ENCODE measurements at places on chromosomes 4 and X.

DNA sequence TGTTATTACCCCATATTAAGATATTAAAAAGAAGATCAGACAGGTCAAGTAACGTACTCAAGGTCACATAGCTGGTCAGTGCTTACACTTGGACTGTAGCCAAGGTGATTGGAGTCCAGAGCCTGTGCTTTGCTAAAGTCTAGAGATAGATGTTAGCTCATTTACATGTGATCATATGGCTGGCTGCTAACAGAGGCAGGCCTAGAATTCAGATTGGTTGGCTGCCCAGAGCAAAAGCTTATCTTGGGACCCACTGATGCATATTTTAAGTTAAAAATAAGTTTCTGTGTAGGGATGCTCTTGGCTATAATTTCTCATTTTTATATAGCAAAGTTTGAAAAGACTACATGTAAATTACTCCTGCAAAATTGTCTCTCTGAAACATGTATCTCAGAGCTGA lies 18.1 kb upstream of the EXOC1L start:
- DNase-seq, result no peak

DNA sequence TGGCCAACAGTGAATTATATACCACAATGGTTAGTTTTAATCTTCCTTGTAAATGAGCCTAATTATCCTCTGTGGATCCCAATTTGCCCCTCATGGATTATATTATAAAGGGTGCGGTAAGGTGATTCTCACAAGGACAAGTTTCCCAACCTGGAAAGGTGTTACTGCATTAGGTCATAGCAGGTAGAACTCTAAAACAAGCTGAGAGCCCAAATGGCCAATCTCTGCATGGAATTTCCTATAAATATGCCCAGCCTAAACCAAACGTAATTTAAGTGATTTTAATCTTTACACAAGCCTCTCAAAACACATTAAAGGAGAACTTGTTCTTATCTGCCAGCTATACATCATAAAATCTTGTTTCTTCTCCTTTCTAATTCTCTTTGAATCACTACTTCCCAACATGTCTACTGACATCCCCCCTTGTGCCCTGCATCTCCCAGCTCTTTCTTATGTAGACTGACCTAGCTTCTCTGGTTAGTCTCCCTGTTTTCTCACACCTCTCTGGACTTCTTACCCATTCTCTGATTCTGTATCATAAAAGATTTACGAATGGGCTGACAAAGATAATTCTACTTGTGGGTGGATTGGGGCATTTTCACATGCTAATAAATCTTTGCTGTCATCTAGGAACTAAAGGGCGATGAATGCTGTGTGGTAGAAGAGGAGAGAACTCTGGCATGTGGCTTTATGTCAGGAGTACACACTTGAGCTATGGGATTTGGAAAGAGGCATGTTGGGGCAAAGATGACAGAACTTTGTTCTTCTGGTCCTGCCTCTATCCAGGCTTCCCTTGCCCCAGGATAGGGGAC lies 94.3 kb upstream of the PGRMC2 start:
- DNase-seq, result no peak

- DNase-seq, result no peak
Observed at GRCh38 chr4:185128272-185129119, 14.6 kb upstream of the SLC25A4 start.

DNA sequence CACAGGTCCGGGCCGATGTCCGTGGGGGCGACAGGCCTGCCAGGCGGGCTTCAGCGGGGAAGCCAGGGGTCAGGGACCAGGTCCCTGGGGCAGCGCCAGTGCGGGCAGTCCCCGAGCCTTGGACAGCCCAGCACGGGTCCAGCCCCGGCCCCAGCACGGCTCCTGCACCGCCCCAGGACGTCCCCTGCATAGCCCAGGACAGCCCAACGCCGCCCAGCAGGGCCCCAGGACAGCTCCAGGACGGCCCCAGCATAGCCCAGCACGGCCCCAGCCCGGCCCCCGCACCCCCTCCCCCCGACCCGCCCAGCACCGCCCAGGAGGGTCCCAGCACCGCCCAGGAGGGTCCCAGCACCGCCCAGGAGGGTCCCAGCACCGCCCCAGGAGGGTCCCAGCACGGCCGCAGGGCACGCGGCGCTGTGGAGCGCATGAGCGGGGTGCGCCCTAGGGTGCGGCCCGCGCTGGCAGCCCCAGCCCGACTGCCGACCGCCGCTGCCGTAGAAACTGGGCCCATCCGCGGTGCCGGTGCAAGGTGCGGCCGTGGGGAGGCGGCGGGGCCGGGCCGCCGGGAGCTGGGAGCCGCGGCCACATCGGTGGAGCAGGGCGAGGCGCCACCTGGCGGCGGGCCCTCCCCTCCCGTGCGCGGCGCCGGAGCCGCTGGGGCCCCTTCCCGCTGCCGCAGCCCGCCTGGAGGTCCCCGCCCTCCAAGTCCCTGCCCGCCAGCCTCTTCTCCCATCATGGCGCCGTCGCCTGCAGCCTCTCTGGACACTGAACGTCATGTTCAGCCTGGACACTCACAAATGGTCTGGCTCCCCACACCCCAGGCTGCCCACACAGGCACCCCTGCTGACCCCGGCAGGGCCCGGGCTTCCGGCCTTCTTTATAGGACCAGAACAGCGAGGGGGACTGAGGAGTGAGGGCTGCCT lies 106.8 kb upstream of the NKX1-1 start:
- DNase-seq, result no peak

DNA sequence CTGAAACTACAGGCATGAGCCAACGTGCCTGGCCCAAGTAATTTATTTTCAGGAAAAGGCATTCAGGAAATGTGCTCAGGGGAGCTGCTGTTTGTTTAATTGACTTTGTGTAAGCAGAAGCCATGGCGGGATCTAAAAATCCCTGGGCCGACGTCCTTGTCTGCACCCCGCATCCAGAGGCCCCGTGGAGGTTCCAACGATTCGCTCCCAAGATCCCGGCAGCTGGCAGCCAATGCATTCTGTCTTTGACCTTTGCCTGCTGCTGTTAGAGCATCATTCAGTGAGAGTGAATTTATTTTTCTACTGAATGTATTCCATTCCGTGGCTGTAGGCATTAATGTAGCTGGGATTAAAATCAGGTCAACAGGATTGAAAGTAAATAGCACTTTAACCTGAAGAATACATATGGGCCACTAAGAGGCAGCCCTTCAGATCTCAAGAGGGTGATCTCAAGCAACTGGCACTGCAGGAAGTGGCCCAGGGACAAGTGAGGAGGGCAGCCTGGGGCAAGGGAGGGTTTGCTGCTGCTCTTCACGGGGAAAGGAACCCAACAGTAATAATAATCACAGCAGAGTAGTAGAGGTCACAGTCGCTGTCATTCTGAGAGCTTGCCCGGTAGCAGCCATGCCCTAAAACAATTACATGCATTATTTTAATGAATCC lies 75.2 kb downstream of the PSAPL1 start:
- DNase-seq, result no peak

GRCh38 chr4:10063544-10064300 lies 42.4 kb upstream of the SLC2A9 start:
- no peak for DNase-seq

DNA sequence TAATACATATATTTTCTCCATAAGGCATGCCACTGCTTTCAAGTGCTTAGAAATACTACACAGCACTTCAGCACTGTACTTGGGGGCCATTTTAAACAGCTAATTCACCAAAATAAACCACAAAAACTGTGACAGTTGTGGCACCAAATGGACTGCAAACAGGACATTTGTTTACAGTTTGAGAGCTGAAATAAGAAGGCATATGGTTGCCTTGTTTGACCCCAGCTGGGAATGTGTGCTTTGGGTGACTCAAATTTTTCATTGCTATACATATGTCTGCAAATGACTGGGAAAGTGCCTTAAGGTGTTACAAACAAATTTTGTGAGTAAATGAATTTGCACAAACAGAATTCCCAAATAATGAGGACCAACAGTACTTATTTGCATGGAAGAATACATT lies 124.2 kb downstream of the BANK1 start:
- no peak for DNase-seq

GRCh38 chr4:121227341-121227792 lies 63.2 kb upstream of the TNIP3 start:
- DNase-seq, result no peak

- peak; percentile 39 for DNase-seq
Observed at GRCh38 chr4:124322234-124323065, 390.1 kb downstream of the ANKRD50 start.

DNA sequence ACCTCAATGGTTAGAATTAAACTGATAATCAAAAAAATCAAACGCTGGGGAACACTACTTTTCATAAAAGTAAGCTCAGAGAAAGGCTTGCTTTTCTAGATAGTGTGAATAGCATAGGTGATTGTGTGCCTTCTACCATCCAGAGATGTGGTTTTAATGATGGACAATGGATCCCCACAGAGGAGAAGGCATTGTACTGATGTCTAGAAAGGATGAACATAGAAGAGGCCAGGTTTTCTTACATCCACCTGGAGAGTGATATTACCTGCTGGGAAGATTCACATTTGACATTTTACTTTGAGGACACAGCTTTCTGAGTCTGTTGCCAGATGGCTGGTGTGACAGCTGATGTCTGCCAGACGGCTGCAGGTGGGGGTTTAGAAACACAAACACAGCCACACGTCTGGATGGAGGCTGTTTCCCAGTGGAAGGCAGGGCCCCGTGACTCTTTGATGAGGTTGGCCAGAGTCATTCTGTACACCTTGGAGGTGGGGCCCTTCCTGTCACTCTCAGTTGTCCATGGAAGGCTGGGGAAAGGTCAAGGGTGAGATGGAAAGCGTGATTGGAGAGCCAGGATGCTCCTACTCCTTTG lies 114.4 kb downstream of the PSAPL1 start:
- DNase-seq, result no peak

- no peak for DNase-seq
Observed at GRCh38 chr4:89514811-89515210, 207.2 kb upstream of the GPRIN3 start.

- peak; percentile 1 for DNase-seq
Observed at GRCh38 chr4:24382381-24382780, 202.0 kb downstream of the DHX15 start.

DNA sequence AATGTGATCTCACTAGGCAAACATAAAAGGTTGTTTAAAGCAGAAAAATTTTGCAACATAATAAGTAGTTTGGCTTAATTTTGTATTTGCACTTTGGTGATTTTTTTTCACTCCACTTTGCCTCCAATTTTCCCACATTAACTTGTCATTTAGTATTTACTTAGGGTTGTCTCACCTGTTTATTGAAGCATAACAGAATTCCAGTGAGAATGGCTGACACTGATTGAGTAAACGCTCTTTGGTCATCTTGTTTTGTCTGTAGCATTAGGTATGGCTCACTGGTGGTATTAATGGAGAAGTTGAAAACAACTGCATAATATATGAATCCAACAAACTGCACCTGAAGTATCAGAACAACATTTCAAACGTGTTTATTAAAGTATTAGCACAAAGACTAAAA lies 799.5 kb upstream of the ADGRL3 start:
- no peak for DNase-seq

DNA sequence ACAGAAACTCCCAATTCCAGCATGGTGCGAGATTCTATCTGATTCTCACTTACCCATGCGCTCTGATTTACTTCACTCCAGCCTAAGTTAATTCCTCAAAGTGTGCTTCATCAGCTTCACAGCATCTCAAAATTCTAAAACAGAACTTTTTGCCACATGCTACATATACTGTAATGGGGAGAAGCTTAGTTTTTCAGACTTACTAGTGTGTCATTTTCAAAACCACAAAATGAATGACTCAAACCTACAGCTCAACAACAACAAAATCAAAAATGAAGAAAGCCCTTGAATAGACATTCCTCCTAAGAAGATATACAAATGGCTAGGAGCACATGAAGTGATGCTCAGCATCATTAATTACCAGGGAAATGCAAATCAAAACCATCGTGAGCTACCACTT lies 14.9 kb downstream of the IRF2 start:
- no peak for DNase-seq

DNA sequence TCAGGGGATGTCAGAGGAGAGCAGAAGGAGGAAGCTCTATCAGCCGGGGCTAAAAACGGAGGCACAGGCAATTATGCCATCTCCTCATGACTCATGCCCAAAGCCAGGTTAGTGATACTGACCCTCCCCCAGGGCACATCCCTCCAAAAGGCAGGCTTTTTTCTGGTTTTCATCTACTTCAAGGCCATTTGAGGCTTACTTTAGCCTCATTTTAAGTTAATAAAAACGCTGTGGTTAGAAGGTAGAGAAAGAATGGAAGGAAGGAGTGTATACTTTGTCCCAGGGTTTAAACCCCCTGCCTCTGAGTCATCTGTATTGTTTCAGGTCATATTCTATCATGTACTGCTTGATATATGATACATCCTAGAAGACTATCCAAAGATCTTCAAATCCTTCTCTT lies 89.7 kb upstream of the NDP start:
- no peak for DNase-seq

DNA sequence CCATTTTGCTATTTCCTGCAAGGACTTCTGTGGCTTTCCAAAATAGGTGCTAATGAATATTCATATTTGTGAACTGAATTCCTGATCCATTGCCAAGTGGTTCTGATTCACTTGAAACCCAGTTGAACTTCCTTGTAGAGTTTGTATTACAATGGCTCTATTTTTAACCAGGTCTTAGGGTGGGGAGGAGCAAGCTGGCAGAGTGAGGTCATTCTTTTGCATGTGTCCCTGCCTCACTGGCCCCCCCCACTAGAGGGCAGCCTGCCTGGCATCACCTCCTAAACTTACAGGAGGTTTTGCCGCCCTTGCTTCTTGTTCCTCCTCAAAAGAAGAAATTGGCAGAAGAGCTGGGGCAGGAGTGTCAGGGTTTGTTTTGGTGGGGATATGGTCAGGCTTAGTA lies 10.5 kb downstream of the PTTG2 start:
- peak; percentile 35 for DNase-seq

GRCh38 chrX:112832481-112833095 lies 8.0 kb downstream of the AMOT start:
- DNase-seq, result no peak

GRCh38 chr4:55218041-55218440 lies 92.6 kb upstream of the KDR start:
- no peak for DNase-seq

DNA sequence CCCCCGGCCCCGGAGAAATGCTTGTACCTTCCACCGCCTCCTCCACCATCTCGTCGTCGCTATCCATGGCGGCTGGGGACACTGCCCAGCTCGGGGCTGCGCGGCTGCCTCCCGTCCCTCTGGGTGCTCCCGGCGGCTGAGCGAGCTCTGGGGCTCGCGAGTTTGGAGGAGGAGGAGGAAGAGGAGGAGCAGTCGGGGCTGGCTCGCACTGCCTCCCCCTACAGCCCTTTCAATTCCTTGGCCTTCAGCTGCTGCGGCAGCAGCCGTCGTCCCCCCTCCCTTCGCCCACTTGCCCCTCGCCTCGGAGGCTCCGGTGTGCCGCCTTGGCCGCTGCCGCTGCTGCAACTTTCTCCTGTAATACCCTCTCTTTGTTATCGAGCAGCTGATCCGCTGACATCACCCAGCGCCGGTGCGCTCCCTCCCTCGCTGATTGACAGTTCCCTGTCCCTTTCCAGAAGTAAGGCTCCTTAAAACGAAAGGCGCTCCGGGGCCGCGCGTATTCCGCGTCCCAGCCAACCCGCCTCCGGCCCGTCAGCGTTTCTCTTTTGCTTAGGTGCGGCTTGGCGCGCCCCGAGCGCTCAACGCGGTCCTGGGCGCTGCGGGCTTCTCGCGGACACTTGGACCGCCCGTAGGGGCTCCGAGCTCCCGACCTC lies at the start of gene SETD7:
Gene SETD7, minus strand, starts transcription at position 149 of the 653 bp plus-strand sequence. Its CDS starts 82 bp downstream, at position 67.
- peak; percentile 45 for DNase-seq
